ENCODE measurements at places on chromosomes 4 and X. TPM values are rescaled to one million over a fixed set of nuclear protein-coding genes. Genes with fewer than 3 reads are reported as not detected.

DNA sequence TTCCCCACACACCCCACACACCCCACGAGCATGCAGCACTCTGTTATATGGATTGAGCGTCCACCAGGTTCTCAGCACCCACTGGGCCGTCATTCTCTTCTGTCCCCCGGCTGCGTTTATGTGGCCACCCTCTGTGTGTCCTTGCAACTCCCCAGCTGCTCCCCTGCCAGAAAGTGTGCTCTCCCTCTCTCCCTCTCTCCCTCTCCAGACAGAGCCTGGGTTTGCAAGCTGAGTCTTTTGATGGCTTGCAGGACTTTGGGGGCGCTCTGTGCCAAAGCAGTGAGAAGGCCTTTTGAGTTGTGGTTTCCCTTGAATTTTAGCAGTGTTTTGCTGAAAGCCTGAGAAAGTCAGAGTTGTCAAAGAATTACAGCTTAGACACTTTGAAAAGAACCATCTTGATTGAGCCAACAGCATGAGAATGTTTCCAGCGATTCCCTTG, 173.5 kb downstream of the DCLK2 start:
- DNase-seq: no peak

GRCh38 chrX:151363316-151363715, 33.7 kb upstream of the VMA21 start:
- DNase-seq: no peak

- no peak for DNase-seq
Measured at GRCh38 chr4:33272722-33273121, 2552.6 kb downstream of the PCDH7 start.

DNA sequence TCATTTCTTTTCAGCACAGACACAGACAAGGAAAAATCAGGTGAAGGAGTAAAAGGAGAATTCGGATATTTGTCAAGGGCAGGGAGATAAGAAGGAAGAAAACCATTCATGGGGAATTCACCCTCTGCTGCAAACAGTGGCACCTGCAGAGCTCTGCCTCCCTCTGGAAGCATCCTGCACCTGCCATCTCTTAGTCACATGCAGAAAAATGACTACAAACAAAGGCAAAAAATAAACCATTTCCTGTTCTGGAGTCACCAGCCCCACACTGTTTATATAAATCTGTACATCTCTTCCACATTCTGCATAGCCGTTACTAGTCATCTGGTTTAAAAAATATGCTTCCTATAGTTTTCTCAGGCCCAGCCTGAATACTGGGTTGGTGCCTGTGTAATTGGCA, 205.3 kb downstream of the ARAP2 start:
- no peak for DNase-seq

The ALAS2 gene
- not detected for total RNA-seq

- no peak for DNase-seq
Measured at GRCh38 chrX:9586992-9587392, 122.1 kb downstream of the TBL1X start.

GRCh38 chr4:165553221-165553810, 174.5 kb downstream of the CPE start:
- DNase-seq: no peak

- no peak for DNase-seq
Measured at GRCh38 chr4:78218260-78218659, 161.1 kb downstream of the FRAS1 start.

GRCh38 chr4:34182306-34182705, 2062.0 kb downstream of the ARAP2 start:
- DNase-seq: no peak
